Mucosa of descending colon (tissue), 3 donors: ENCODE measurements at places on chromosomes 12 and 14. TPM values are rescaled to one million over a fixed set of nuclear protein-coding genes. Genes with fewer than 3 reads are reported as not detected.

The KNTC1 gene
- 16.2 TPM for total RNA-seq

DNA sequence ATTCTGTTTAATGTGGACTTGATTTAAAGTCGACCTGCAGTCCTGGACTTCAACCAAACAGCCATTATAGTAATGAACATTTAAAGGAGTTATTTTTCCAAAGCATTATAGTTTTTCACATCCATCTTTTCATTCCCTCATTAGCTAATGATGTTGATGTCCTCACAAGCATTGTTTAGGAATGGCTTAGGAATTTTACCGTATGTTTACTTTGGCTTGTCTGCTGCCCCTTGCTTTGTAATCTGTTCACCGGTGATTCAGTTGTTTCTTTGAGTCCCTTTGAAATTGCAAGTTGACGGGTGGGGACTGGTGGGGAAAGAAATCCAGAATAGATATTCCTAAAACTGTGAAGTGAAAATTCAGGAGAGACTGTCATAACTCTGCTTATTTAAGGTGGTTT lies 25.4 kb downstream of the PRKCH start:
- DNase-seq: no peak

DNA sequence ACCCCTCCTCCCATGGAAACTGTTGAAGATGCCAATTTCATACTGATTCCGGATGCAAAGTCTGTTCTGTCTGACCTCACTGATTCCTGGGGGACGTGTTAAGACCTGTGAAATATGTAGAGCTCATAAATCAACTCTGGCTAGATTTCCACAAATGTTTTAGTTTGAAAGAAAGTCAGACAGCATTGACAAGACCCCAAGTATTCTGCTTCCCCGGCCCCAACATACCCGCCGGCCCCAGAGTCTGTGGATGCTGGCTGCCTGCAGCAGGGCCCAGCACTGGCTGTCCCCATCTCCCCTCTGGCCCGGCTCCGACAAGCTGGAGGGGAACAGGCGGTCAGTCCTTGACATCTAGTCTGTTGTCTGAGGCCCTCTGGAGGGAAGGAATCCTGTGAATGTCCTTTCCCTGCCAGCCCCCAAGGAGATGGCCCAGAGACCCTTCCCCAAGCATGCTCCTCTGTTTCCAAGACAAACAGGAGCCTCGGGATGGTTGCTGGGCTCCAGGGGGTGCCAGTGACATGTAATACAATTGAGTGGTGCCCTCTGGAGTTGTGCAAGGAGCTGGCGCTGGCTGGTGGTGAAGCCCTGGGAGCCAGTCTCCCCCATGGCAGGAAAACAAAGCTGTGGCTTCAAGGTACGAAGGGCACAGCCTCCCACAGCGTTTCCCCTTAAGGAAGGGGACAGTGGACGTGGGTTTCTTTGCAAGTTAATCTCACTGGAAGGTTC lies 22.3 kb downstream of the FBLN5 start:
- DNase-seq: no peak

The GPD1 gene
- 1.9 TPM for total RNA-seq

- no peak for DNase-seq
Observed at GRCh38 chr14:76169776-76170175, 18.1 kb downstream of the GPATCH2L start.

DNA sequence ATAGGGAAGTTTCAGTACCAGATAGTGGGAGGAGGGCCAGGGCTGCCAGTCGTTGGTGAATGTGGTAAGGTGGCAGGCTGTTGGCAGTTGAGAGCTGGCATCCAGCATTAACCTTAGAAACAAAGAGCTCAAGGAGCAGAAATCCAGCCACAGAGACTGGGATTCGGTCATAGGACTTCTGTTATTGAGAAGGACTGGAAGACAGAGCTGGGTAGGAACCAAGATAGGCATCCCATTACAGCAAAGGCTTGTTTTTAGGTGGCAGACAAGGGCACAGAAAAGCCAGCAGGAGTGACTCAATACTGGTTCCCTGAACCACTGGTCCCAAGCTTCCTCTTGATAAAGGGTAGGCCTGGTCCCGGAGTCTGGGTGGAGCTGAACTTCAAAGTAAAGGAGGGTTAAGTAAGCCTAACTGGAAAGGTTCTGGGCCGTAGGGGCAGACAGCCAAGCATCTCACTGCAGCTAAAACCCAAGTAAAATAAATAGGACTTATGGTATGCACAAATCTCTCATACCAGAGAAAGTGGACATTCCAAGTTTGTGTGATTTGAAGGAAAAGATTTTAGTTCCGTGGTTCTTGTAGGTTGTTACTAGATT lies 147.9 kb downstream of the ETV6 start:
- no peak for DNase-seq

DNA sequence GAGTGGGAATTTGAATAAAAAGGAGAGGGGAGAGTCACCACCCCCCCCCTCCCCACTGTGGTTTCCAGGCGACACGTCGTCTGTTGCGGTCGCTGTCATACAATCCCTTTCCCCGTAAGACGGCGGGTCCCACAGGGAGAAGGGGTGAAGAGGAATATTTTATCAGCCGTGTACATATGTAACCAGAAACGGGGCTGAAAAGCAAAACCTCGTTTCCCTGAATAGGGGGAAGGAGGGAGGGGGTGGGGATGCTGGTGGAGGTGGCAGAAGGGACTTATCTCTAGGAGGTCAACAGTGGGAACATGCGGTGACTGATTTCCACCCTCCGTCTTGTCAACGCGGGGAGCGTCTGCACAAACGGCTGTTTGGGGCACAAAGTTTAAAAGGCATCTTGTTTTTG lies 171.4 kb downstream of the RBM19 start:
- DNase-seq: no peak

- DNase-seq: no peak
Observed at GRCh38 chr12:33290703-33291102, 148.9 kb downstream of the SYT10 start.

- no peak for DNase-seq
Observed at GRCh38 chr12:3040026-3040656, 37.0 kb upstream of the TSPAN9 start.

- no peak for DNase-seq
Observed at GRCh38 chr12:82505150-82505549, 146.8 kb downstream of the METTL25 start.

DNA sequence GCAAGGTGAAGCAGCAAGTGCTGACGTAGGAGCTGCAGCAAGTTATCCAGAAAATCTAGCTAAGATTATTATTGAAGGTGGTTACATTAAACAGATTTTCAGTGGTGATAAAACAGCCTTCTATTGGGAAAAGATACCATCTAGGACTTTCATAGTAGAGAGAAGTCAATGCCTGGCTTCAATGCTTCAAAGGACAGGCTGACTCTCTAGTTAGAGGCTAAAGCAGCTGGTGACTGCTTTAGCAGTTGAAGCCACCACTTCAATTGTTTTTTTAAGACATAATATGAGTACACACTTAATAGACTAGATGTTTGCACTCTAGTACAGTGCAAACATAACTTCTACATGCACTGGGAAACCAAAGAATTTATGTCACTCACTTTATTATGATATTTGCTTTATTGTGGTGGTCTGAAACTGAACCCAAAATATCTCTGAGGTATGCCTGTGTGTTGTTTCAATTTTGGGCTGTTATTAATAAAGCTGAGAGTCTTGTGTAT lies 1026.9 kb upstream of the FOXG1 start:
- no peak for DNase-seq

The NFATC4 gene
- 11.9 TPM for total RNA-seq

The EXD2 gene
- 20.9 TPM for total RNA-seq

DNA sequence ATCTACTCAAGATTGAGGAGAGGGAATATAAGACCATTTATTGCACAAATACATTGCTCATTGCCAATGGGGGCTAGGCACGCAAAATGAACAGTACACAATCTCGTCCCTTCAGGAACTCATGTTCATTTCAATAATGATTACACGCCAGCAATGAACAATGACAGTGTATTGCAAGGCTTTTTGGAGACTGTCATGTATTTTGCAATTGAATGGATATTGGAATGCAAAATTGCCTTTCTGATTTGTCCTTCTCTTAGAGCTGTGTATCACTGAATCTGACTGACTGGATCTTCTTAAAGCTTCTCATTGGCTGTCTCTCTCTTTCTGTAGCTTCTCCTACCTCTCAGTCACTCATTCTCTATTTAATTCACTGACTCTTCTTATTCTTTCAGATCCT lies 400.2 kb upstream of the DCN start:
- no peak for DNase-seq

The RNFT2 gene
- total RNA-seq: 2.0 TPM

The CDCA3 gene
- total RNA-seq: 2.8 TPM

The PTHLH gene
- total RNA-seq: not detected

GRCh38 chr12:113149361-113150150 lies at the start of gene CFAP73:
TSS of gene CFAP73 (plus strand) at chr12:113149724. CDS start at chr12:113149858, 134 bp downstream.
- DNase-seq: peak; percentile 74

GRCh38 chr12:60535363-60535762 lies 939.5 kb downstream of the SLC16A7 start:
- DNase-seq: no peak

DNA sequence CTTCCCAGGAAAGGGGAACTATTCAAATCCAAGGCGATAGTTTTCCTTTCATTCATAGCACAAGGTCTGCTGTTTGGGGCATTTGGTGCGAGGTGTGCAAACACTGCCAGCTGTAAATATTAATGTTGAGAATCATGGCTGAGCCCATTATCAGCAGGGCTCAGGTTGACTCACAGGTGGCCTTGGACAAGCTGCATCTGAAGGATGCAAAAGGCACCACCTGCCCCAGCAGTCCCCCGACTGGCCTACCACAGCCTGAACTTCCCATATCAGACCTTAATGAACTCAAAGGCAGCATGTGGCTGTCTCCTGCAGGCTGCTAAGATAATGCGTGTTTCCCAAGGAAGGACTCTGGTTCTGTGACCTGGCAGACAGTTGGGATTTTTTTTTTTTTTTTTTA lies 93.3 kb upstream of the MAP1LC3B2 start:
- no peak for DNase-seq

DNA sequence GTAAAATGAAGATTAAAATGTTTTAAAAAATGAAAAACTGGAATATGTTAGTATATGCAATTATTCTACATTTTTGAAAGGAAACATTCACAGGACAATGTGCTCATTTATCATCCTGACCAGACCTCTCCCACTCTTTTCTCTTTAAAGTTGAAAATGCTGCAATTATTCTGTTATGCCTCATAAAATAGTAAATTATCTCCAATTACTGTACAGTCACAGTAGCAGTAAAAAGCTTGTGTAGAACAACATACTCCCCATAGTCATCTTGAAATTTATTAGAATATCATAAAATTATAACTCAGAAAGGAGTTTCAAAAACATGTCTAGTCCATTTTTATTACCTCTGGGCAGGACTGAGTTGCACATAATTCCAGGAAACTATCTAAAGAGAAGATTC lies 250.3 kb downstream of the SYT1 start:
- DNase-seq: no peak

The ASCL1 gene
- 0.16 TPM for total RNA-seq

DNA sequence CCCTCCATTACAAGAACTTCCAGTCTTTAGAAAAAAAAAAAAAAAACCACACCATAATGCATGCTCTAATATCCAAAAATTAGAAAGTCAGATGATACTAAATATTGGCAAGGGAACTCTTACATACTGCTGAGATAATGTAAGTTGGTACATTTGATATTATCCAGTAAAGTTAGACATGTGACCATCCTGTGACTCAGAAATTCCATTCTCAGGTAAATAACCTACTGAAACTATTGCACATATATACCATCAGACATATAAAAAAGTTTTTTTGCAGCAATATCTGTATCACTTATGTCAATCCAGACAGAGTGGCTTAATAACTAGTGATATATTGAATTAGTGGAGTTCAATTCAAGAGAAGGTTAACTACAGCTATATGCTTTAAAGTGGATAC lies 63.5 kb downstream of the KITLG start:
- DNase-seq: no peak

The GRIP1 gene
- 22.8 TPM for total RNA-seq

GRCh38 chr14:83467811-83468210 lies 1934.2 kb upstream of the SEL1L start:
- no peak for DNase-seq

DNA sequence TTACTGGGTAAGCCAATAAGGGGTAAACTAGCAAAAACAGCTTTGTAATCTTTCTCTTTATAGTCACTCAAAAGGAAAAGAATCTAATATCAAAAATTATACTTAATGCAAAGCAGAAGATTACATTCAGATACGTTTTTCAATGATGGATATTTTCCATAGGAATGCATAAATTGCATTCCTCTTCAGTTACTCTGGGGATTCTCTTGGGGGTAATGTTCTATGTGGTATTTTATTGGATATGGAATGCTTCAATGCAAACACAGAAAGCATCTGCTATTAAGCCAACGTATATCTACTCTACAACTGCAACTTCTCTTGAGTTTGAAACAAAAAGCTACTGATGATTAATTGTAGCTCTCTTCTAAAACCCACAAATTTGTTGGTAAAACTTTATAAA lies 106.0 kb downstream of the SLC41A2 start:
- no peak for DNase-seq

DNA sequence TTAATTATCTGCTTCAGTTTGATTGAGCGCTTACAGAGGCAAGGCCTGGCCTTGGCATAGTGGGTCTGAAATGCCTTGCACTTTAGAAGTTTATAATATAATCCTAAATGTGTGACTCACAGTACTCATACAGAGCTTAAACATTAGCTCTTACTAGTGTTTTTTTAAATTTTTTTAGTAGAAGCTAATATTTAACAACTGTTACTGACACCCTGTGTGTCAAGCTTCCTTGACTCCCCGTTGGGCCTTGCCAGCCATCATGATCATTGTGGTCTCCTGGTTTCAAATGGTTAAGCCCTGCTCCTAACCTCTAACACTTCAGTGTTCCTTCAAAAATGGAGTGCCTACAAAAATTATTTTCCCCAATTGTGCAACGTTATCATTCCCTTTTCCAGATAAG lies 126.9 kb downstream of the GALC start:
- DNase-seq: no peak

The RND1 gene
- total RNA-seq: 1.1 TPM

The ANKS1B gene
- 2.3 TPM for total RNA-seq
